Heart right ventricle (tissue), 16 donors: ENCODE measurements at places on chromosomes 3 and 15. TPM values are rescaled to one million over a fixed set of nuclear protein-coding genes. Genes with fewer than 3 reads are reported as not detected.

ECE2 gene
- total RNA-seq: not detected

STRIT1 gene
- 2.2 TPM for total RNA-seq

ATP13A5 gene
- total RNA-seq: not detected

ZIC4 gene
- total RNA-seq: not detected

GRCh38 chr3:160564949-160565441 lies 376 bp downstream of the KPNA4 start:
- H3K4me1 ChIP-seq: peaks cover 50% of the 10 kb centered on the region
- peak overlapping the region; percentile 97 for H3K27ac ChIP-seq
- H3K36me3 ChIP-seq: peaks cover 16% of the 10 kb centered on the region
- DNase-seq: no peak

P2RY14 gene
- total RNA-seq: 1.8 TPM

ERC2 gene
- total RNA-seq: 1.7 TPM
